ENCODE measurements at places on chromosomes 11 and 22.

DNA sequence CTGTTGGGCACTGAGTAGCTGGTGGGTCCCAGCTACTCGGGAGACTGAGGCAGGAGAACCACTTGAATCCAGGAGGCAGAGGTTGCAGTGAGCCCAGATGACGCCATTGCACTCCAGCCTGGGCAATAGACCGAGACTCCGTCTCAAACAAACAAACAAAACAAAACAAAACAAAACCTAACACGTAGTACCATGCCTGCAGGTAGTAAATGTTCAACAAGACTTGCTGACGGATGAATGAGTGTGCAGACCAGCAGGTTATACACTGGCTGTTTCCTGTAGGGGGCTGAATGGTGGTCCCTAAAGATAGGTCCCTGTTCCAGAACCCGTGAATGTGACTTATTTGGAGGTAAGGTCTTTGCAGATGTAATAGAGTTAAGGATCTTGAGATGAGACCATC is 12.8 kb upstream of the MRGPRD start:
- no peak for DNase-seq

DNA sequence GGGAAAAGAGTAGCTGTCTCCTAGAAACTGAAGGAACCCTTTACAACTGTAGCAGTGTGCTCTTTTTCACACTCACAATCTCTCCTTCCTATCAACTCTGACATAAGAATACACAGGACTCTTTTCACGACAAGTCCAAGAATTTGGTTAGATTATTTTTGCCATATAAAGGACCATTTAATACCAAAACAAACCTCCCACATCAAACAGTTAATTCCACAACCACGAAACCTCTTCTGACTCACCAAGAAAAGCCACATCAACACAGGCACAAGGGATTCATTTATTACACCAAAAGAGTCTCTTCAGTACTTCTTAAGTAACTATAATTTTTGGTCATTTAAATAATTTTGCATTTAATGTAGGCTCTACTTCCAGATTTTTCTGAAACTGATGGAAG is 222.6 kb upstream of the PITPNB start:
- DNase-seq = no peak

DNA sequence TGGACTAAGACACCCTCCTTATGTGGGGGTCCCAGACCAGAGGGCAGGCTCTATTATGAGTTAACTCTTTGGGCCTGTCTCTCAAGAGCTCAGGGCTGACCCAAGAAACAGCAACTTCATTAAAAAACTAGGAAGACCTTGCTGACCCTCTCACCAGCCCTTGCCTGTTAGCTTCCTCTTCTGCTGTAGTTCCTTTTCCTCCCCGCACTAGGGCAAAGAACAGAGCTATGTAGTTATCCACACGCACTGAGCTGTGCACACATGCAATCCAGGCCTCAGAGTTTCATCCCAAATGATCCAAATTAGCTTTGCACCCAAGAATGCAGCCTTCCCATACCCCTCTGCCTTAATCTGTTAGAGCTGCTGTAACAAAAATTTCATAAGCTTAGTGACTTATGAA is 539.6 kb upstream of the CADM1 start:
- DNase-seq = no peak

DNA sequence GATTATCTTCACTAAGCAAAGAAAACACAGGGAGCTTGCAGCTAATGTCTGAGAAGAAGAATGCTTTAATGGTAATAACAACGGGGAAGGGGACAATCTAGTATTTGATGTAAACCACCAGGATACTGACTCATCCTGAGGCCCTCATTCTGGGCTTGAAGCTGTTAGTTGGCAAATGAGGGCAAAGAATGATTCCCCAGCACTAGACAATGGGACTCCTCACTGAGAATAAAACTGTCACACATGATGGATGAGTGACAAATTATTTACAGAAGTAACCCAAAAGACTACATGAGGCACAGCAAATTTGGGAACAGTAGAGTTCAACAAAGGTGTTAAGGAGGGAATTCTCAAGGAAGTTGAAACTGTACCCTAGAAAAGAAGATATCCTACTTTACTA is 76.3 kb downstream of the FAM168A start:
- no peak for DNase-seq

GRCh38 chr11:132528181-132528580 is 1004.1 kb downstream of the OPCML start:
- DNase-seq = no peak

Data from left renal pelvis (tissue), 4 donors.